ENCODE measurements at places on chromosomes 3 and 15. TPM values are rescaled to one million over a fixed set of nuclear protein-coding genes. Genes with fewer than 3 reads are reported as not detected.
A peak's percentile ranks its signal among the peaks of the same experiment; 100 is the strongest.

- H3K36me3 ChIP-seq, result no peaks in the 10 kb centered on the region
- peaks cover 2% of the 10 kb centered on the region for H3K27me3 ChIP-seq
- H3K4me3 ChIP-seq, result no peak overlapping the region
- no peaks in the 10 kb centered on the region for H3K4me1 ChIP-seq
- H3K27ac ChIP-seq, result no peak overlapping the region
These were observed 16.1 kb upstream of the RTP3 start for GRCh38 chr3:46481636-46482035.

DNA sequence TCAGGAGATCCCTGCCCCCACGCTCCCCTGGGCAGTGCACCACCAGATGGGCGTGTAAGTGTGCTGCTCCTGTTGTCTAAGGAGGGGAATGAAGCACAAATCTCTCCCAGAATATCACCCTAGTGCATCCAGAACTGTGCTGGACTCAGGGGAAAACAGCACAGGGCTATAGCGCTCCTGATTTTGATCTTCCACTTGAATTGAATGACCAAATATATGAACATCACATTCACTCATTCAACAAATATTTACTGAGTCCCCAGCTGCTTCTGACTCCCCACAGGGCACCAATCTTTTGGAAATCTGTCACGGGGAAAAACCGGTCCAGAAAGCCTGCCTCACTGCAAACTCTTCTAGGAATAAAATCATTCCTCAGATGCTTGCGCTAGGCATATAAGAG, 2.4 kb downstream of the CPLX3 start:
- H3K4me1 ChIP-seq, result no peaks in the 10 kb centered on the region
- H3K36me3 ChIP-seq, result no peaks in the 10 kb centered on the region
- H3K27me3 ChIP-seq, result peaks cover 17% of the 10 kb centered on the region
- no peak overlapping the region for H3K27ac ChIP-seq
- no peak for DNase-seq

GRCh38 chr3:185503521-185503920, 4.7 kb upstream of the TMEM41A start:
- no peaks in the 10 kb centered on the region for H3K4me1 ChIP-seq
- H3K27ac ChIP-seq, result no peak overlapping the region
- H3K36me3 ChIP-seq, result no peaks in the 10 kb centered on the region
- no peak overlapping the region for H3K4me3 ChIP-seq
- peaks cover 8% of the 10 kb centered on the region for H3K27me3 ChIP-seq

DNA sequence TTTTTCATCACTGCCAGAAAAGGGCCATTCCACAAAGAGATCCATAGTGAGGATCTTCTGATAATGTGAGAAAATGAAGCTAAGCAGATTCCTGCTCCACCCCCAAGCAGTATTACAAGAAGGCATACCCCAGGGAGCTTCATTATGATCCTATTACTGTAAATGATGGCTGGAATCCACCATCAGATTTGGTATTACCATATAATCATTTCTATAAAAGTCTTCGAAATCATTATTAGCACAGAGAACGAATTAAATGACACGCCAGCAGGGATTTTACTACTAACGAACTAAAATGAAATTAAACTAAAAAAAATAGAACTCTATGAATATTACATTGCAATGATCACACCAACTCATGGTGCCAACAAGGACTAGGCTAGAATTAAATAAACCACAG, 24.4 kb downstream of the TRIM42 start:
- DNase-seq, result no peak
- no peaks in the 10 kb centered on the region for H3K36me3 ChIP-seq
- no peak overlapping the region for H3K27ac ChIP-seq

DNA sequence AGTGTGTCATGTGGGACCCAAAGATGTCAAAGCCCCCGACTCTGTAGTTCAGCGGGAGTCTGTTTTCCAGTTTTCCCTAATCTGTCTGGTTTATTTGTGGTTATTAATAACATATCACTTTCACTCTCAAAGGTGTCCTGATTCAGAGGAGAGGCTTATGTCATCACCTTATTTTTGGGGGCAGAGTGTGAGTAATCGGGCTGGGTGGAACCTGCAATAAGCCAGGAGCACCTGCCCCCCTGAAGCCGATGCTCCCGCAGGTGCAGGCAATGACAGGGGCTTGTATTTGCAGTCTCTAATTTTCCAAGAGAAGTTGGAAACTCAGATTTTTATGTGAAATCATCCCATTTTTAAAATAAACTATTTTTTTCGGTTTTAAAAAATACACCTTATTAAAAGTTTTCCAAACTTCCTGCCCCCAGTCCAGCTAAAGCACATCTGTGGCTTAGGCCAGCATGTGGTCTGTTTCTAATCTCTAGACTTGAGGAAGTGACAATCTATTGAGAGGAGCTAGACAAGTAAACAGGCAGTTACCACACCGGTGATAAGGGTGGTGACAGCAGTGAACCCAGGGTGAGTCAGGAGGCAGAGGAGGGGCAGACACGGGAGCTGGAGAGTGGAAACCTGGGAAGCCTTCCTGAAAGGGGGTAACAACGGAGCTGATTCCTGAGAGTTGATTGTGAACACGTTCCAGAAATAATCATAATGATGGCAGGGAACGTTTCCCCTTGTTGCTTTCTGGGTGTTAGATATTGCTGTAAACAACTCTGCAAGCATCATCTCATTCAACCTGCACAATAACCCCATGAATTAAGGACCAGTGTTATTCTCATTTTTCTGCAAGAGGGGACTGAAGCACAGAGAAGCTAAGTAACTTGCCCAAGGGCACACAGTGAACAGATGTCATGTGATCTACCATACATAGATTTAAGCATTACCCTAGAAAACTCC, 37.2 kb downstream of the BHLHE40 start:
- H3K4me3 ChIP-seq, result no peak overlapping the region
- DNase-seq, result peak; percentile 85
- peak overlapping the region; percentile 86 for H3K27ac ChIP-seq
- H3K4me1 ChIP-seq, result peaks cover 35% of the 10 kb centered on the region

GRCh38 chr15:76335307-76336253, 993 bp upstream of the ISL2 start:
- peak overlapping the region; percentile 2 for H3K4me3 ChIP-seq
- H3K36me3 ChIP-seq, result no peaks in the 10 kb centered on the region
- no peak for DNase-seq
- peaks cover 45% of the 10 kb centered on the region for H3K27me3 ChIP-seq

The GMPPB gene
- total RNA-seq, result 54.5 TPM

GRCh38 chr3:15377961-15378791, 45.8 kb upstream of the SH3BP5 start:
- DNase-seq, result peak; percentile 96
- no peak overlapping the region for H3K4me3 ChIP-seq
- no peaks in the 10 kb centered on the region for H3K36me3 ChIP-seq
- peaks cover 2% of the 10 kb centered on the region for H3K4me1 ChIP-seq

The MASP1 gene
- total RNA-seq, result 0.31 TPM

DNA sequence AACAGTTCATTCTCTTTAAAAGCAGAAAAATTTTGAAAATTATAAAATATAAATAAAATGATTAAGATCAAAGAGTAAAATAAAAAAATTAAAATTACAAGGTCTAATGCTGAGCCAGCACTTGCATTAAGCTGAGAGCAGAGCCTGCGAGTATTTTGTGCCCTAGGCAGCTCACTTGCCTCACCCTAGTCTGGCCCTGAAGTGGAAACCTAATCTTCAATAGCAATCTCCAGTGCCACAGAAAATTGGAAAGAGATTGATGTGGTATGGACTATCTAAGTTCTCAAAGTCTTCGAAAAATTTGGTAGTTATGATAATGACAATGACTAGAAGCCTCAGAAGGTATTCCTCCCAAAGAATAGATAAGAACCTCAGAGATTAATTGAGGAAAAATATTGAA, 459.4 kb upstream of the CBLB start:
- H3K4me1 ChIP-seq, result no peaks in the 10 kb centered on the region
- no peaks in the 10 kb centered on the region for H3K36me3 ChIP-seq
- H3K4me3 ChIP-seq, result no peak overlapping the region
- DNase-seq, result no peak
- H3K27ac ChIP-seq, result no peak overlapping the region

The PPP1R14D gene
- total RNA-seq, result not detected

The CHRNA7 gene
- total RNA-seq, result 2.7 TPM

The CHST2 gene
- 2.5 TPM for total RNA-seq

DNA sequence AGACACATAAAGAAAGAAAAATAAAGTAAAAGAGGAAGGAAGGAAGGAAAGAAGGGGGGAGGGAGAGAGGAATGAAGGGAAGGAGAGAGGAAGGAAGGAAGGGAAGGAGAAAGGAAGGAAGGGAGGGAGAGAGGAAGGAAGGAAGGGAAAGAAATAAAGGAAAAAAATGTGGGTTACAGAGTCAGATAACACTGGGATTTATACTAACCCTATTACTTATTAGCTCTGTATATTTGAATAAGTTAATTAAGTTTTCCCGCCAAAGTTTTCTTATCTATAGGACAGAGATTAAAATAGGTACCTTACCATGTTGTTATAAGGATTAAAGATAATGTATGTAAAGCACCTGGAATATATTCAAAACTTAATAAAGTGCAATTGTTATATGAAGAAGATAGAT, 439.3 kb upstream of the KCNMB2 start:
- no peaks in the 10 kb centered on the region for H3K4me1 ChIP-seq
- no peak for DNase-seq
- H3K36me3 ChIP-seq, result no peaks in the 10 kb centered on the region
- H3K27ac ChIP-seq, result no peak overlapping the region

DNA sequence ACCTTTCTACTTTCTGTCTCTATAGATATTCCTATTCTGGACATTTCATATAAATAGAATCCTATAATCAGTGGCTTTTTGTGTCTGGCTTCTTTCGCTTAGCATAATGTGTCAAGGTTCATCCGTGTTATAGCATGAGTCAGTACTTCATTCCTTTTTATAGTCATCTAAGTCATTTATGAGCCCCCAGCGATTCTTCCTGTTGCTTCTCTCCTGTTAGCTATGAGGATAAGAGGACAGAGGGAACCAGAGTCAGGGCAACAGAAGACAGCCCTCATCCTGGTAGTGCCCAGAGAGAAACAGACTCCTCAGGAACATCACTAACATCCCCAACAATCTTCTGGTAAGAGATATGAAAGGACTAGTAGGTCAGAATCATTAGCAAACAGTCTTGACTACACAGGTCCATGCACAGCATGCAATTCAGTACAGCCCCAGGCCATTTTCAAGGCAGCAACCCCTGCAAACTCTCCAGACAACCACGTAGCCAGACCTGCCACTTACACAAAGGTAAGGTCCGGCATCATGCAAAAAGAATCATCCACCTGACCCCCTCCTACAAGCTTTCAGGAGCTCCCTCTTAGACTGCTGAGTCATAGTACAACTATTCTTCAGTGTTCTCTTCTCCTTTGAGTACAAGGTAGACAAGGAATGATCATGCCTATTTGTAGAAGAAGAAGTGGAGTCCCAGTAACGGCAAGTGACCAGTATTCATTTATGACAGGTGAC, 91.5 kb downstream of the MYLK start:
- no peak overlapping the region for H3K4me3 ChIP-seq
- H3K27me3 ChIP-seq, result peaks cover 3% of the 10 kb centered on the region
- DNase-seq, result no peak
- peaks cover 10% of the 10 kb centered on the region for H3K4me1 ChIP-seq
- no peaks in the 10 kb centered on the region for H3K36me3 ChIP-seq

DNA sequence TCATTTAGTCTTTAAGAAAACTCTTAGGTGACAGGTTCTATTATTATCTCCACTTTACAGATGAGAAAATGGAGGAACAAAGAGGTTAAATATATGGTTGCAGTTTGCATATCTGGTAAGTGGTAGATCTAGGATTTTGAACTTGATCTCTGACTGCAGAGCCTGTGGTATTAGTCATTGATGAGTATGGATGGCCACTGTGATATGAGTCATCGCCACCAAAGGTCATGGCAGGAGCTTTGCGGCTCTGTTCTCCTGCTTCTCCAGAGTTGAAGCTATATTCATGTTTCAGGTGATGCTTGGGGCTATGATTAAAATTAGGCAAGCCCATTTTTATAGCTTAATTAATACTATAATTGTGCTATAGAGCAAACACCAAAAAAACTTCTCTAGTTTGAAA, 306.2 kb upstream of the DPPA4 start:
- no peak overlapping the region for H3K27ac ChIP-seq
- no peaks in the 10 kb centered on the region for H3K4me1 ChIP-seq
- H3K27me3 ChIP-seq, result no peaks in the 10 kb centered on the region
- H3K4me3 ChIP-seq, result no peak overlapping the region
- no peak for DNase-seq

The INSYN1 gene
- 0.58 TPM for total RNA-seq

DNA sequence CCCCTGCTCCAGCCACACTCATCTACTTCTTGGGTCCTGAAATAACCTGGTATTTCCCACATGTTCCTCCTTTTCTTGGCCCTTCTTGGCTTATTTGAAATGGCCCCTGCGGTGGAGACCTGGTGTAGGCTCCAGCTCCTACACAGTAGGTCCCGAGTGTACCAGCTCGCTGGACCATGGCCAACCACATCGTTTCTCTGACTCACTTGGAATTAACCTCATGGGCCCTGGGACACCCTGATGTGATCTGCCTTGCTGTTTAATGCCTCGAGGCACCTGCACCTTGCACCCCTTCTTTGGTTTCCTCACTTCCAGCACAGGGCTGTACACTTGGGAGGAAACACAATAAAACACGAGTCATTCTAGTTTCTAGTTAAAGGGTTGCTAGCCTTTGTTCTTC, 60.3 kb downstream of the FEM1B start:
- H3K4me1 ChIP-seq, result peaks cover 20% of the 10 kb centered on the region
- no peak for DNase-seq
- H3K36me3 ChIP-seq, result no peaks in the 10 kb centered on the region

The P2RY13 gene
- total RNA-seq, result not detected

The CCDC66 gene
- total RNA-seq, result 20.7 TPM

The C2CD4A gene
- total RNA-seq, result 1.1 TPM

DNA sequence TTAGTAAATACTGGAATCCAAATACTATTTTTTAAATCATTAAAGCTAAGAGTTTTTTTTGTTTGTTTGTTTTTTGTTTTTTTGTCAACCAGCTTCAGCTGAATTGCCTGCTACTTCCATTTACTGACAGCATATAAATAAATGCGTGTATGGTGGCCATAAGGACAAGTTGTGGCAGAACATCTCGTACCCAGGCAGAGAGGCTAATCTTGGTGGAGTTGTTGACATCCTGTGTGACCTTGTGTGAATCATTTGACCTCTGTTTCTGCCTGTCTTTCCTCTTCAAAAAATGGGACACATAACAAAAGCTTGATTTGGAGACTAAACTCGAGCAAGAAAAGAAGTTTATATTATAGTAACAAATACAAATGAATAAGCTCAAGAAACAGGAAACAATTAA, 734.2 kb downstream of the MCTP2 start:
- peak overlapping the region; percentile 21 for H3K27ac ChIP-seq
- DNase-seq, result peak; percentile 27
- H3K4me1 ChIP-seq, result peaks cover 12% of the 10 kb centered on the region
- H3K36me3 ChIP-seq, result no peaks in the 10 kb centered on the region
- no peaks in the 10 kb centered on the region for H3K27me3 ChIP-seq

- no peak for DNase-seq
- no peak overlapping the region for H3K27ac ChIP-seq
- H3K27me3 ChIP-seq, result no peaks in the 10 kb centered on the region
- no peaks in the 10 kb centered on the region for H3K36me3 ChIP-seq
- H3K4me3 ChIP-seq, result no peak overlapping the region
These were observed 20.7 kb upstream of the DOCK3 start for GRCh38 chr3:50653937-50654595.

Data from endothelial cell of umbilical vein (primary cell).